Left lung (tissue), 14 donors: ENCODE measurements at places on chromosomes 5 and 9. TPM values are rescaled to one million over a fixed set of nuclear protein-coding genes. Genes with fewer than 3 reads are reported as not detected.

DNA sequence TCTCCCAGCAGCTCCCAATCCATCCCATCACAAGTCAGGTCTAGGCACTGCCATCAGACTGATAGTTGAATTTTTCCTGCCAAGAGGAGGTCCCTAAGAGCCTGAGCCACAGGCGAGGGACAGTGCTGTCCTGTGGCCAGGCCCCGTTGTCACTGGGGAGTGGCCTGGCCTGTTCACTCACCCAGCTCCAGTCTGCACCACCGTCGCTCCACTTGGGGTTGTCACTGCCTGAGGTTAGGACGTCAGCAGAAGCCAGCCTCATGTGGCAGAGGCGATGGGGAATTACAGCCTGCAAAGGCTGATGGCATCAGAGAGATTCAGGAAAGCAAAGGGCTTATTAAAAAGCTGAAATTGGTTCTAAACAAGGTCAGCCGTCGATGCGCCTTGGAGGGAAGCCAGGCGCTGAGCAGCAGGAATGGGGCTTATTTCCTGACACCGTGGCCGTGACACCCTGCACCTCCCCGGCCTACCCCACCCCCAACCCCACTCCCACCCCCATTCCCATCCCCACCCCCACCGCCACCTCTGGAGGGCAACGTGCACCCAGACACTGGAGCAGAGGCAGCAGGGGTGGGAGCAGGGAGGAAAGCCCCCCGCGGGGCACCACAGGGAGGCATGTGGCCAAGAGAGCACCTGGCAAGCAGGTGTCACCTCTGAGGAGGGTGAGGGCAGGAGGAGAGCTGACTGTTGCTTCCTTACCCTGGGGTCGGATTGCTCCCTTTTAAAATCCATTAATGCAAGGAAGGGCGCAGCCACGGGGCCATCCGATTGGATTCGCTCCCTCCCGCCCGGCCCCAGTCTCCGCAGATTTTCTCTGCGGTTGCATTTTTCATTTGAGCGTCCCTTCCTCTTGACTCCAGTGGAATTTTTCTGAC, 3.1 kb upstream of the DBH start:
- no peak for DNase-seq

Gene SLC6A3
- 4.3 TPM for total RNA-seq

Gene BAG1
- total RNA-seq = 103 TPM

- DNase-seq = no peak
Observed at GRCh38 chr5:124962111-124962510, 215.7 kb upstream of the ZNF608 start.

Gene TTC39B
- total RNA-seq = 21.7 TPM
